ENCODE measurements at places on chromosomes 5 and 9.
A peak's percentile ranks its signal among the peaks of the same experiment; 100 is the strongest.

GRCh38 chr9:74887041-74887980 lies at the start of gene TRPM6:
Gene TRPM6 (minus strand): TSS chr9:74887921. CDS start chr9:74887856, 65 bp downstream.
- no peak for DNase-seq

- DNase-seq, result no peak
Observed at GRCh38 chr9:98018347-98018746, 35.2 kb downstream of the ANP32B start.

DNA sequence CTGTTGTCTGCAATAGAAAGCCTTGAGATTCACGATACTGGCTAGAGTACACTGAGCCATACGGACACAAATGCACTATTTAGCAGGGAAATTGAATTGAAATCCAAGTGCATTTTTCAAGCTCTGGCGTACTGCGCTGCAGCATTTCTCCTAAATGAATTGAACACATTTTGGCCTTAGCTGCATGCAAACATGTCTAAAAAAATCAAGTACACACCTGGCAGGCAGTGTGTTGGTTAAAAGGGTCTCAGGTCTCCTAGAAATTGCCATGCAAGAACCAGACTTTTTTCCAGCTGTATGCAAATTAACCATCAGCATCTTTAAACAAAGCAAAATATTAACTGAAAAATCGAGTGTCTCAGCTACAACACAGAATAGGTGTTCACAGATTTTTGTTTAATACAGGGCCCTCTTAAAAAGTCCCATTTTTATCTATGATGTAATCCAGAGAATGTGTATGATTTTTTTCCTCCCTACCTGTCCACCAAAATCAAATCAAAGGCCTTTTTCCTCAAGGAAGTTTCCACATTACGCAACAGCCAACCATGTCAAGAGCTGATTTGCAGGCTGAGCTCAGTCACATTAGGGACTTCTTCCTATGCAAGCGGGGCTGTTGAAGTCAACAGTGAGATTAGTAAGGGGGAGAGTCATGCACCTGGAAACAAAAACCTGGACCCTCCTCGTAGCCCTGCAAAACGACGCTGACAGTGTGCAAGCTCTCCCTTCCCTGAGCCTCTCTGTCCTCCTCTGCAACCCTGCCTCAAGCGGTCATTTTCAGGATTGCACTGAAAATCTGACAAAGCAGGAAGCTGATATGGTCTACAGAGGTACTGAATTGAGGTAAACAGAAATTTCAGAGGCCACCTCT lies 14.1 kb upstream of the SFXN1 start:
- peak; percentile 44 for DNase-seq

DNA sequence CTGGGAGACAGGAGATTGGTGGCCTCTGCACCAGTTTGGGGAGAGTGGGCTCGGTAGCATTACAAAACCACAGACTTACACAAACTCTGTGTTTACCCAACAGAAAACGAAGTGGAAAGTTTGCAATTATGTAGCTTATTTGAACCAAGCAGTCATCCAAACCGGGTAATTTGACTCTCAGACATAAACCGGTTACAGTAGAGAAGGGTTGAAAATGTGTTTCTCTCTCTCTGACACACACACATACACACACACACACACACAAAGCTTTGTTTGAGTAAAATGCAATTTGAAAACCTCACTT lies 97.1 kb upstream of the ZNF608 start:
- DNase-seq, result no peak

- no peak for DNase-seq
Observed at GRCh38 chr5:169610606-169611005, 26.5 kb upstream of the DOCK2 start.

- DNase-seq, result no peak
Observed at GRCh38 chr5:76445063-76445462, 42.0 kb downstream of the IQGAP2 start.

- DNase-seq, result no peak
Observed at GRCh38 chr9:14936491-14936890, 26.3 kb upstream of the FREM1 start.

GRCh38 chr5:158142156-158142555 lies 283.2 kb upstream of the CLINT1 start:
- no peak for DNase-seq

- DNase-seq, result no peak
Observed at GRCh38 chr9:27365707-27366376, 68.9 kb upstream of the EQTN start.

GRCh38 chr9:108080285-108080684 lies 590.7 kb upstream of the KLF4 start:
- no peak for DNase-seq

GRCh38 chr9:2145746-2146145 lies 130.6 kb downstream of the SMARCA2 start:
- DNase-seq, result no peak

- DNase-seq, result no peak
Observed at GRCh38 chr5:10591966-10592365, 28.1 kb downstream of the ANKRD33B start.

- no peak for DNase-seq
Observed at GRCh38 chr5:172747471-172747870, 23.5 kb downstream of the DUSP1 start.

DNA sequence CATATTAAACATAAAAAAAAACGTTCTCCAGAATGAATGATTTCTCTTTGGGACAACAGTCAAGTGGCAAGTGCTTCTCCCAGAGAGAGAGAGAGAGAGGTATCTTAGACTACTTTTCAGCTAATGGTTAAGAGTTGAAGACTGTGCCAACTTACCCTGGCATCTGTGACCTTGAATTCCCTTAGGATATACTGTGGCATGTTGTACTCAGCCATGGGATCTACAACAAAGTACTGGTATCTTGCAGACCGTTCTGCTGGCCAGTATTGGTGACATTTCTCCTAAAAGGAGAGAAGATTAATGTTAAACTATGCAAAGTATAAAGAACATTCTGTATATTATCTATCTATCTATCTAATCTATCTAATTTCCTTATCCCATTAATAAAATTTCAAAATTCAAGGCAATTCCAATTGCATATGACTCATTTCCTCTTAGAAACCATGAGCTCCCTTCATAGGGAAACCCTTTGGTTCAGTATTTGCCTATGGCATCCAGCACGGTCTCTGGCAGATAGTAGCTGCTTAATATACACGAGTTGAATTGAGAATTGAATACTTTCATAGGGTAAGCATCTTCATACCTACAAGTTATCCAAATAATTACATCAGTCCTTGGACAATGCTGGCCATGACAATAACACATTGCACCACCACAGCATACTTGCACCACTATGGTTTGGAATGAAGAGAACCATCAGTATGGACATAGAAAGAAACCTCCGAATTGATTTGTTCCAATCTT lies 539.4 kb upstream of the DMAC1 start:
- DNase-seq, result no peak

DNA sequence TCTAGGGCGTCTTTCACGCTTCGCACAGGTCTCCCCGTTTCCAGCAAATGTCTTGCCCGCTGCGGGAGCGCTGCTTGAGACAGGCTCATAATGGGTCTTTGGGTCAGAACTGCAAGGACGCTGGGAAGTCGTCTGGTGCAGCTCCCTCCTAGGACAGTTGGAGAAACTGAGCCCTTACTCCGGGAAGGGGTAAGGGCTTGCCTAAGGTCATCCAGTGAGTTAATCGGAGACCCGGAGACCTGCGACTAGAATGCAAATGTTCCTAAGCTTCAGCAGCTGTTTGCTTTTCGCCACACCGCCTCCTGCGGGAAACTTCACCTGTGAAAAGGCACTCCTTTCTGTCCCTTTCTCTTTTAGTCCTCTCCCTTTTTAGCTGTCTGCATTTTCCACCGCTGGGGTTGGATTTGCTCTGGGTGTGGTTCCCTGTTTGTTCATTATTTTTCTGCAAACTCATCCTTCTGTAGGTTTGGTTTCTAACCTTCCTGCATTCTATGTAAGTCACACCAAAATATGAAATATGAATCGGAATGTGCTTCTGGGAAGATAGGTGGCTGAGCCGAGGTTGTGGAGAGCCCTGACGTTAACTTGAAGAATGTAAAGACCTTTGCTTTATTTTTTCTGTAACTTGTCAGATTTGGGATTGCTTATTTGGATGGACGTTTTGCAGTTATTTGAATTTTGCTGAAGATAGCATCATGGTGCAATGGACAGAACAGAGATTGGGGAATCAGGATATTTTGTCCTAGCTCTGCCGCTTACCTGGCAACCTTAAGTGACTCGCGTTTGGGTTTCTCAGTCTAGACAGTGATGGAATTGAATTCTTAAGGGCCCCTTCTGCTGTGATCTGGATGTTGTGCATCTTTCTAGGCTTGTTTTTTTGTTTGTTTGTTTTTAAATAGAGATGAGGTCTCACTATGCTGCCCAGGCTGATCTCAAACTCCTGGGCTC lies 909 bp downstream of the SLC36A1 start:
- no peak for DNase-seq

GRCh38 chr5:43150075-43150474 lies 29.4 kb downstream of the ZNF131 start:
- no peak for DNase-seq

GRCh38 chr9:31535651-31536050 lies 848.8 kb upstream of the ACO1 start:
- DNase-seq, result no peak

- DNase-seq, result no peak
Observed at GRCh38 chr5:145922059-145922458, 14.3 kb upstream of the SH3RF2 start.

DNA sequence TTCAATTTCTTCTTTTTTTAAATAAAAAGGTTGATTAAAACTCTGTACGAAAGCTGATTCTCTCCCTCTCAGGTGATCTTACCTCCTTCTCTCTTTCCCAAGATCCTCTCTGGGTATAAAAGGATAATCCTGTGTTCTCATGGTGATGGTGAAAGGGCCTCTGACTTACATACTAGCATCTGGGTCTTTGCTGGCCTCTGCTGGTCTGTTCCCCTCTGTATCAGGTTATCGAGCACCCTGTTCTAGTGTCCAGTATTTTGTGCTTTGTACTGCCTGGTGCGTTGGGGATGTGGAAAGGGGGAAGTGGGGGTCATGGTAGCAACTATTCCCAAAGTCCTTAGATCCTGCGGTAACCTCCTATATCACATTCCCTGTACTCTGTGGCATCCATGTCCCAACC lies 328.9 kb downstream of the NR2F1-AS1 start:
- no peak for DNase-seq

DNA sequence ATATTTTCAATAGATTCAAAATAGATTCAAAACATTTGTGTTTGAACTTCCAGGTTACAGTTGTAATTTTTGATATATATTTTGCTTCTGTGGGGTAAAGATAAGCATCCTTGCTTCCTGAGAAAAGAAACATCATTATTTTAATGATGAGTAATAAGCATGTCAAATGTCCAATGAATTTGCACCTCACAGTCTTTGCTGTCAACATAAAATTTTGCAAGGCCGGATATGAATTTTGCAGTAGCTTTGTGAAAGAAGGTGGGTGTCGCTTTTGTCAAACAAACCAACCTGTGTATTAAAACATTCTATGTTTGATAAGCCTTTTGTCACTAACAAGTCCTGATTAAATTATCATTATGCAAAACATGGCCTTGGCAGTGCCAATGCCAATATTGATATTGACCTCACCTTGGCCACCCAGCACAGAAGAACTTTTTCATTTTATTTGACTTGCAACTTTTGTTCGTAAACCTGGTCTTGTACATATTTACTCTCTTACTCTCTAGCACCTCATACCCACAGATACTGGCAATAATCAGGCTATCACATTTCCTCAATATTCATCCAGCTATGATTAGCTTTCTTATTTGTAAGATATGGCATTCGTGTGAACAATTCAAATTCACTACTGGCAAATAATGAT lies 645.0 kb upstream of the KLF4 start:
- no peak for DNase-seq

- no peak for DNase-seq
Observed at GRCh38 chr9:125908136-125908535, 161.0 kb downstream of the PBX3 start.

GRCh38 chr9:92245005-92245797 lies 48.3 kb downstream of the IARS1 start:
- no peak for DNase-seq

DNA sequence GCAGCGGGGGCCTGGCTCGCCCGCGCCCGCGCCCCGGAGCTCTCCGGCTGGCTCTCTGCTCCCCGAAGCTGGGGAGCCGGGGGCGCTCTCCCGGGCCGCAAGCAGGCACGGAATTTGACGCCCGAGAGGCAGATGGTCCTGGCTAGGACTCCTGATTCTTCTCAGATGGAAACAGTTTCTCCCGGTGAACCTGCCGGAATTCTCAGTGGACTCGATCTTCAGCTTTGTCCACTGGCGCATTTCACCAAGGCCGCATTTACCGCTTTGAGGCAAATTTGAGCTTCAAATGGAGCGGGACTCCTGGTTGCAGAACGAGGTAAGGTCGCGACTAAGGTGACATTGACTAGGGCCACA lies 305.7 kb upstream of the KCNN2 start:
- DNase-seq, result no peak

GRCh38 chr5:53167836-53168235 lies 58.3 kb upstream of the MOCS2 start:
- no peak for DNase-seq

DNA sequence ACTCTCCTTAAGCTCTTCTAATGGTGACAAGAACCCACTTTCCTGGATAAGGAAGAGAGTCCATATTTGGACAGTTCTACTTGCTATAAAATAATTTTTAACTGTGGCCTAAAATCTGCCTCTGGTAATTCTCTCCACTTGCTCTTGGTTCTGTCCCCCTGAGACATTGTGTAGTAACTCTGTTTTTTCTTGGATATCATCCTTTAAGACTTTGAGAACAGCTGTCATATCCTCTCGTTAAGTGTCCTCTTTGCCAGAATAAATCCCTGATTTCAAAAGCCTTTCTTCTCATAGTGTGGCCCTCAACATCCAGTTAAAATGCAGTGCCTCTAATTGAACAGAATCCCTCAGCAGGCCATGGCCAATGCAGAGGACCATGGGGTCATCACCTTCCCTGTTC lies 101.5 kb downstream of the ARHGEF28 start:
- DNase-seq, result no peak

DNA sequence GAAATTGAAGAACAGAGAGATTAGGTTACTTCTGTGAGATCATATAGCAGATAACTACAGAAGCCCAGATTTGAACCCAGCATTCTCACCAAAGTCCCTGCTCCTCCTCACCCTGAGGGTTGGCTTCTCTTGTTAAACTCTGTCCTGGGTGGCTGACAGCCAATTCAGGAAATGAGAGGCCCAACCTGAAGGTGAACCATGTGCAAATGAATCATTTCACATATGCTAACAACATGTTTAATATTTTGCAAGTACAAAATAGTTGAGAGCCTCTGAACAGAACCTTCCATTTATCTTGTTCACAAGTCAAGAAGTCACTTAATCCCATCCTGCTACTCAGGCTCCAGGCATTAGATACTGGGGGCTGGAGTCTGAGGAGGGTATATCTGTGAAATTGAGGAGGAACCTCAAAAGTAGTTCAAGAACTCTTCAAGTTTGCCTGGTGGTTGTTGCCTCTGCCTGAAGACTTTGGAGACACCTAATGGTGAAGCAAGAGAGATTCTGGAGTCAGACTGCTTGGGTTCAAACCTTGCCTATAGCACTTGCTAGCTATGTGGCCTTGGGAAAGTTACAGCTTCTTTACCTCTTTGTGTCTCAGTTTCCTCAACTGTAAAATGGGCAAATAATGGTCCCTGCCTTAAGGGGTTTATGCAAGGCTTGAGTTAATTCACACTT lies 564.0 kb downstream of the PSAT1 start:
- no peak for DNase-seq

- DNase-seq, result no peak
Observed at GRCh38 chr5:4023091-4023752, 427.6 kb downstream of the IRX1 start.

Measured in activated naive CD8-positive, alpha-beta T cell treated with anti-CD3 and anti-CD28 coated beads, Interleukin-2, amount 50 U/mL, for 16 hours (primary cell).